Foreskin keratinocyte (primary cell): ENCODE measurements at places on chromosomes 3 and 15. TPM values are rescaled to one million over a fixed set of nuclear protein-coding genes. Genes with fewer than 3 reads are reported as not detected.

- DNase-seq: no peak
Observed at GRCh38 chr3:115233021-115233420, 85.9 kb upstream of the ZBTB20 start.

Gene GP5
- not detected in 2 replicates for total RNA-seq

Gene CD200
- total RNA-seq: 0.11 and 0.14 TPM in 2 replicates

- peak; percentile 14 for DNase-seq
Observed at GRCh38 chr15:70100474-70101341, 3.0 kb upstream of the TLE3 start.

GRCh38 chr3:117473981-117474538, 764.5 kb downstream of the TUSC7 start:
- no peak for DNase-seq

GRCh38 chr15:37112171-37112570, 11.8 kb upstream of the MEIS2 start:
- no peak for DNase-seq

Gene FGF12
- 0.04 TPM in 1 of 2 replicates, not detected in the other for total RNA-seq
